ENCODE measurements at places on chromosomes 16 and 17. TPM values are rescaled to one million over a fixed set of nuclear protein-coding genes. Genes with fewer than 3 reads are reported as not detected.

Gene CDH5
- total RNA-seq, result 21.4 TPM

Gene COPS3
- 99.8 TPM for total RNA-seq

Gene FBXL16
- 0.08 TPM for total RNA-seq

Gene CACNG1
- total RNA-seq, result 43.0 TPM

Gene CTRB1
- 3.9 TPM for total RNA-seq

Gene NPIPA5
- 18.7 TPM for total RNA-seq
